Activated CD4-positive, alpha-beta T cell treated with anti-CD3 and anti-CD28 coated beads, Interleukin-2, amount 10 ng/mL, durations not matched to agents 7 days and 5 days (primary cell): ENCODE measurements at places on chromosomes 7 and 10. TPM values are rescaled to one million over a fixed set of nuclear protein-coding genes. Genes with fewer than 3 reads are reported as not detected.

Gene CYP3A7
- total RNA-seq = not detected

Gene CCNJ
- total RNA-seq = 4.8 TPM

Gene NCF1
- total RNA-seq = 2.6 TPM

Gene ZC3HAV1L
- total RNA-seq = 16.5 TPM

Gene MYO1G
- 414 TPM for total RNA-seq

Gene PILRA
- total RNA-seq = 2.7 TPM

Gene HOXA10
- total RNA-seq = not detected

Gene TOMM7
- 188 TPM for total RNA-seq

Gene MOGAT3
- total RNA-seq = not detected

Gene STK17A
- total RNA-seq = 74.4 TPM

Gene KCP
- 0.12 TPM for total RNA-seq
